ENCODE measurements at places on chromosomes 5 and 9.

- DNase-seq, result no peak
These were observed 622 bp upstream of the RGS14 start for GRCh38 chr5:177357146-177357458.

GRCh38 chr9:2180154-2180553 is 165.0 kb downstream of the SMARCA2 start:
- DNase-seq, result no peak

- no peak for DNase-seq
These were observed 285.8 kb upstream of the PCSK5 start for GRCh38 chr9:75604661-75605060.

GRCh38 chr9:107949061-107949460 is 459.5 kb upstream of the KLF4 start:
- DNase-seq, result no peak

DNA sequence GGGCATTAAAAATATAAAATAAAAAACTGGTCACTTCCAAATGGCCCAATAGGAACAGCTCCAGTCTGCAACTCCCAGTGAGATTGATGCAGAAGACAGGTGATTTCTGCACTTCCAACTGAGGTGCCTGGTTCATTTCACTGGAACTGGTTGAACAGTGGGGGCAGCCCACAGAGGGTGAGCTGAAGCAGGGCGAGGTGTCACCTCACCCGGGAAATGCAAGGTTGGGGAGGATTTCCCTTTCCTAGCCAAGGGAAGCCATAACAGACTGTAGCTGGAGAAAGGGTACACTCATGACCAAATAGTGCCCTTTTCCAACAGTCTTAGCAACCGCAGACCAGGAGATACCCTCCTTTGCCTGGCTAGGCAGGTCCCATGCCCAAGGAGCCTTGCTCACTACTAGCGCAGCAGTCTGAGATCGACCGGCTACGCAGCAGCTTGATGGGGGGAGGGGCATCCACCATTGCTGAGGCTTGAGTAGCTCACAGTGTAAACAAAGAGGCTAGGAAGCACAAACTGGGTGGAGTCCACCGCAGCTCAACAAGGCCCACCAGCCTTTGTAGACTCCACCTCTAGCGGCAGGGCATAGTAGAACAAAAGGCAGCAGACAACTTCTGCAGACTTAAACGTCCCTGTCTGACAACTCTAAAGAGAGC is 12.7 kb downstream of the RLN1 start:
- DNase-seq, result no peak

Data from bone marrow (tissue), 2 donors.